ENCODE measurements at places on chromosomes 5 and 9. TPM values are rescaled to one million over a fixed set of nuclear protein-coding genes. Genes with fewer than 3 reads are reported as not detected.

Gene SOX30
- total RNA-seq, result 0.11 TPM

Gene NTNG2
- 3.8 TPM for total RNA-seq

- no peak for DNase-seq
Observed at GRCh38 chr9:84925225-84925872, 255.8 kb downstream of the NTRK2 start.

- no peak for DNase-seq
Observed at GRCh38 chr9:115088860-115089259, 29.1 kb downstream of the TNC start.

GRCh38 chr5:76816110-76816831 is 2.6 kb upstream of the F2RL1 start:
- no peak for DNase-seq

- DNase-seq, result no peak
Observed at GRCh38 chr5:148790545-148791333, 35.7 kb upstream of the ADRB2 start.

GRCh38 chr9:20714442-20715415 is 30.7 kb downstream of the FOCAD start:
- DNase-seq, result no peak

- DNase-seq, result no peak
Observed at GRCh38 chr9:21688108-21689102, 114.0 kb upstream of the MTAP start.

GRCh38 chr5:164741376-164741775 is 1236.0 kb downstream of the MAT2B start:
- DNase-seq, result no peak

GRCh38 chr5:148915224-148915817 is 88.9 kb downstream of the ADRB2 start:
- DNase-seq, result no peak

DNA sequence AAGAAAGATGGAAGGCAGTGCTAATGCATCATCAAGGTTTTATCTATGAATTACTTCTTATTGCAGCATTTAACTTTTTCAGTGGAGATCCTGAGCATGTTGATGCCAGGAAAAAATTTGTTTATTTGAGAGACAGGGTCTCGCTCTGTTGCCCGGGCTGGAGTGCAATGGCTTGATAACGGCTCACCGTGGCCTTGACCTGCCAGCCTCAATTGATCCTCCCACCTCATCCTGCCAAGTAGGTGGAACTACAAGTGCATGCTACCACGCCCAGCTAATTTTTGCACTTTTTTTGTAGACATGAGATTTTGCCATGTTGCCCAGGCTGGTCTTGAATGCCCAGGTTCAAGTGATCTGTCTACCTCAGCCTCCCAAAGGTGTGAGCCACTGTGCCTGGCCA is 47.2 kb downstream of the AOPEP start:
- DNase-seq, result no peak

DNA sequence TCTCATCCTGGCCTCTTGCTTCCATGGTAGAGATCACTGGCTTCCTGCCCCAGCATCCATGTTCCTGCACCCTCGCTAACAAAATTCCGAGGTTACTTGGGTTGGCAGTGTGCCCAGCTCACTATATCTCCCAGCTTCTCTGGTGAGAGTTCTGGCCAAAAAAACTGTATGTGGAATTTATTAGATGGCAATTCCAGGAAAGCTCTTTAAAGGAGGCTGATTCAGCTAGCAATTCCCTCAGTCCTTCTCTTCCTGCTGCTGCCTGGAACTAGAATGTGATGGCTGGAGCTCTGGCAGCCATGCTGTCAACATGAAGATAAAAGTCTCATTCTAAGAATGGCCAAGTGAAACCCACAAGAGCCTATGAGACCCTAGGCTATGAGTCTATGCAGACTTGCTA is 88.8 kb downstream of the SECISBP2 start:
- DNase-seq, result no peak

GRCh38 chr9:72457366-72457765 is 64.0 kb upstream of the TMC1 start:
- DNase-seq, result no peak

GRCh38 chr5:78972654-78973428 is 12.3 kb downstream of the ARSB start:
- no peak for DNase-seq

DNA sequence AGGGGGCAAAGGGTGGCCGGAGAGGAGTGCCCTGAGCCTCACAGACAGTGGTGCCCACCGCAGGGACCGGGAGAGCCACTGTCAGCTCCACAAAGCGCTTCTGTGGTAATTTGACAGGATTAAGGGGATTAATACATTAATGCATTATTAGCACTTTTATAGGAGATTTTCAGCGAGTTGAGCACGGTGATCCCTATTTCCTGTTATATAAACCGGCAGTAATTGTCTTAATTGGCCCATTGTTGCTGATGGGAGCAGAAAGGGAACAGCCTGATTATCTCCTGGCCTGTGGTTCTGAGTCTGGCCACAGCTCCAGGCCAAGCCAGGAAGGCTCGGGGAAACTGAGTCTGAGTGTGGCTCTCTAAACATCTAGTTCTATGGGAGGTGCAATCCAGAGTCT is 423.6 kb downstream of the CDK5RAP2 start:
- DNase-seq, result no peak

- no peak for DNase-seq
Observed at GRCh38 chr5:160369990-160370712, at the start of gene C1QTNF2. TSS of gene C1QTNF2 (minus strand) at chr5:160370626. CDS start at chr5:160355011, 15,615 bp downstream.

DNA sequence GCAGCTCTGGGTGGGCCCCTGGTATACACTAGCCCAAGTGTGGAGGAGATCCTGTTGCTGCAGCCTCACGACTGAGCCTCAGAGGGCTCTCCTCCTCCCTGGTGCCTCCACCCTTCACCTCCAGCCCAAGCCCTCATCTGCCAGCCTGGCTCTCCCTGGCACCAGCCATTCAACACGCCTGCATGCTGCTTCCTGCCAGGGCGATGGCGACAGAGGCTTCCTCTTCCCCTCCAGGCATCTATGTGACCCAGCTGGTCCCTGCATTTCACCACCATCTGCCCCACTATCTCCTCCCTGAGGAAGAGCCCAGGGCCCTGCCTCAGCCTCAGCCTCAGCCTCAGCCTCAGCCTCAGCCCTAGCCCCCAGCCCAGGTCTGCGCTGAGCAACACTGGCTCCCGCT is 54.8 kb upstream of the ANGPTL2 start:
- no peak for DNase-seq

DNA sequence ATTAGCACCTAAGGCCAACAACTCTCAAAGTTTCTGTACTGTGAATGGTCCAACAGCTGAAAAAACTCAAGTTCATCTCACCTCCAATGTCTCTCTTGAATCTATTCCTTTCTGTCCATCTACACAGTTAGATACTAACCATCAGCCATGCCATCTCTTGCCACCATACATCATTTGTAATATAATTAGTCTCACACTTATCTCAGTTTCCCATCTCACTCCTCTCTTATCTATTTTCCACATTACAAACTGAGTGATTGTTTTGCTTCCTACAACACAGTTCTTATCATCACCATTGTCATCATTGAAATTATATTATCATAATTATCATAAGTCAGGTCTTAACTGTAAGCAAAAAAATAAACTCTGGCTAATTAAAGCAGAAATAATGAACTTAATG is 393.9 kb downstream of the PRELID2 start:
- no peak for DNase-seq

DNA sequence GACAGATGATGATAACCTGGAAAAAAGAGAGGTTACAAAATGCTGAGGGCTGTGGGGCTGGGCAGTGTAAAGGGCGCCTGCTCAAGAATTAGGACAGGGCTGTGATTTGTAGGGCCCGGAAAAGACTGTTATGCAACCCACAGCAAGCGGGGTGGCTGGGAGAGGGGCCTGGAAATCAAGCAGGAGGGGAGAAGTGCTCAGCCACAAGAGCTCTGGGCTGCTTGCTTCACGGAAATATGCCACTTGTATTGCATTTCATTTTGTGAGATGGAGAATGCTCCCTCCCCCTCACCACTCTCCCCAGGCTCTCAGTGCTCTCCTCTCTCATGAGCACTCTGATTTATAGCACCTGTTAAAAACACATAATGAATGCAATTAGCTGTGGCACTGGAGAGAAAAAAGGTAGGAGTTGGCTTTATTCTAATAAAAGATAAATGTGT is 8.4 kb upstream of the HAND1 start:
- no peak for DNase-seq

GRCh38 chr5:56075361-56075760 is 80.6 kb upstream of the IL6ST start:
- no peak for DNase-seq

DNA sequence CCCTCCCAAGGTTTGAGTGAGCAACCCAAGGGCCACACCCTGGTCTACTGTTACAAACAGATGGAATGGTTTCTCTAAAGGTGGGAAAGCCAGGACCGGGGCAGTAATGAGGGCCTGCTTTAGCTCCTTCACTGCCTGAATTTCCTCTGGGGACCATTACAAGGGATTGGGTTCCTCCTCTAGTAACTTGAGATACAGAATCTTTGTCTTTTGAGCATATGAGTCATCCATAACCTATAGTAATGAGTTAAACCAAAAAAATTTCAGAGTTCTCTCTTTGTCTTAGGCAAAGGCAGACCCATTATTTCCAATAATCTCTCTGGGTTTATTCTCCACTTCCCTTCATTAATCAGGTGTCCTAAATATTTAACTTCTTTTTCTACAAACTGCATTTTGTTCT is 618.8 kb downstream of the HINT1 start:
- DNase-seq, result no peak

DNA sequence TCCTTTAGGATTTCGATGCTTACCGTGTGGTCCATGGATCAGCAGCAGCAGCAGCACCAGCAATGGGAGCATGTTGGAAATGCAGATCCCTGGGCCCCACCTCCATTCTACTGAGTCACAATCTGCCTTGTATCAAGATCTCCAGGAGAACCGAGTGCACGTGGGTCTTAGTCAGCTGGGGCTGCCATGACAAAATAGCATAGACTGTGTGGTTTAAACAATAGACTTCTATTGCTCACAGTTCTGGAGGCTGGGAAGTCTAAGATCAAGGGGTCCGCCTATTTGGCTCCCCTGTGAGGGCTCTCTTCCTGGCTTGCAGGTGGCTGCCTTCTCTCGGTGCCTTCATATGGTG is 1.3 kb upstream of the PROP1 start:
- DNase-seq, result no peak

GRCh38 chr9:72551306-72551705 is 29.9 kb downstream of the TMC1 start:
- no peak for DNase-seq
